ENCODE measurements at places on chromosomes 5 and 9.
A peak's percentile ranks its signal among the peaks of the same experiment; 100 is the strongest.

GRCh38 chr9:117782931-117783788, 79.0 kb downstream of the TLR4 start:
- peak; percentile 81 for DNase-seq

- no peak for DNase-seq
These were observed 21.4 kb downstream of the SEMA4D start for GRCh38 chr9:89476546-89476945.

DNA sequence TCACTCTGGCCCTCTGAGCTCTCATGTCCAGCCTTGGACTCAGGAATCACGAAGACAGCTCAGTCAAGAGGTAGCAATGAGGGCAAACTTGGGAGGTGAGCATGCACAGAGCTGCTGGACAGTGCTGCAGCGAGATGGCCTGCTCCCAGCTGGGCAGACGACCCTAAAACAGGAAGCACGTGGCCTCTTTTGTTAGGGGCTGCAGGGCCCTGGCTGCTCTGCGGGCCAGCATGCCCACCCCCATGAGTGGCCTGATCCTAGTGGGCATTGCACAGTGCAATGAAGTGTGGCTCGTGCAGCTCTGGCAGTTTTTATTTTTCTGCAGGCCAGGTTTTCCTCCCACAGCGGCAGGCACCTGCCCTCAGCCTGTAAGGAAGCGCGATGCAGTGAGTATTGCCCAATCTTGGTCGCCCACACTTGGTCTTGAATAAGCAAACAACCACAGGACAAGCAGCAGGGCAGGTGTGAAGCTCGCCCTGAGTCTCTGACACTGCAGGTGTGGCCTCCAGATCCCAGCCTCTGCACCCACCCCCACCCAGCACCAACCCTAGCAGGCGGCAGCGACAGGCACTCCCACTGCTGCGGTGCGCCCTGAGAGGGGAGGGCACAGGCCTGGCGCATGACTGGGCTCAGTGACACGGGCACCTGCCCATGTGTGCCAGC, 60.8 kb downstream of the SEMA4D start:
- no peak for DNase-seq

DNA sequence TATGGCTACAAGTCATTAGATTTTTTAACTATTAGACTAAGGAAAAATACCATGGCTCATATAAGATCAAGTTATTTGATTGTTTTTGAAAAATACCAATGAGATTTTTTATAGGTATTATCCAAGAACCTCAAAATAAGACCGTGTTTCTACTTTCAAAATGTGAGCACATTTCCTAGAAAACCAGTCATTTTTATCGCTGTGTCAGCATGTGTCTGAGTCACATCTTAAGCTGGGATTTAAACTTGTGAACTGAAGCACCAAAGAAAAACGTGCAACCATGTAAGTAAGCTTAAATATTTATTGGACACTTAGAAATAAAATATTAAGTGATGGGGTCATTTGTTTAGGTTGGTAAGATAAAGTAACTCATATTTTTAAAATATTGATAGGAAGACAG, 1676.0 kb upstream of the NUDT12 start:
- DNase-seq = peak; percentile 1

GRCh38 chr9:69976152-69976551, 67.5 kb upstream of the MAMDC2 start:
- DNase-seq = peak; percentile 99

GRCh38 chr5:86869268-86869667, 251.5 kb downstream of the COX7C start:
- no peak for DNase-seq

DNA sequence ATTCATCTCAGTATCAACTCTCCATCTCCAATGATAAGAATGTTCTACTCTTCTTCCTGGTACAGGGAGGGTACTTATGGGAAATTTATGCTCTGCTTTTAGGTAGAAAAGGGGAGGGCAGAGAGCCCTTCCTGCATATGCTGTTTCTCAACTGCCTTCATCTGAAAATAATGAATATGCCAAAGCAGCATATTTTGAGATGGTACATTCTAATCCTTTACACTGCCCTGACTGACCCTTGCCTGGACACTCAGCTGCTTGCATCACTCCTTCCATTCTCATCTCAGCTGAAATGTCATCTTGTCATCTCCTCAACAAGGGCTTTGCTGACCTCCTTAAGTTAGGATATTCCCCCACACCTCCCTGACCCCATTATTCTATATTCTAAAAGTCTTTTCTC, 68.5 kb downstream of the ALDH7A1 start:
- no peak for DNase-seq

DNA sequence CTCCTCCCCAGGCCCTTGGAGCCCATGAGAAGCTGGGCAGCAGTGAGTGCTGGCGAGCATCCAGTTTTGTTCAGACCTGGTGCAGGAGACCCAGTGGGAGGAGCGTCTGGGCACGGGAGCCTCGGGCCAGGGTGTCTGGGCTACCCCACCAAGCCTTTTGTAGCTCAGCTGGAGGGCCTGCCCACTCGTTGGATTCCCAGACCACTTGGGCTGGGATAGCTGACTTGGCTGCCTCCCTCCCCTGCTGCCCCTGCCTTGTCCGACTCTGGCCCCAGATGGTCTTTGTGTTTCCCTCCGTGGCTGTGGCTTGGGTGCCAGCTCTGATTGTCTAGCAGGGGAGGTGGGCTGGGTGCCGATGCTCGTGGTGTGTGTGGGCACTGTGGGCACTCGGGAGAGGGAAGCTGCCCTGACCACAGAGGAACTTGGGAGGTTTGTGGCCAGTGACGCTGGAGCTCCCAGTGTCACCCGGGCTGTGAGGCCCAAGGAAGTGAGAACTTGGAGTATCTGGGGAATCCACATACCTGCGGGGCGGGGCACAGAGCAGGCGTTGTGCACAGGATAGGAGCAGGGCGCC, 47.3 kb downstream of the WNK2 start:
- no peak for DNase-seq

DNA sequence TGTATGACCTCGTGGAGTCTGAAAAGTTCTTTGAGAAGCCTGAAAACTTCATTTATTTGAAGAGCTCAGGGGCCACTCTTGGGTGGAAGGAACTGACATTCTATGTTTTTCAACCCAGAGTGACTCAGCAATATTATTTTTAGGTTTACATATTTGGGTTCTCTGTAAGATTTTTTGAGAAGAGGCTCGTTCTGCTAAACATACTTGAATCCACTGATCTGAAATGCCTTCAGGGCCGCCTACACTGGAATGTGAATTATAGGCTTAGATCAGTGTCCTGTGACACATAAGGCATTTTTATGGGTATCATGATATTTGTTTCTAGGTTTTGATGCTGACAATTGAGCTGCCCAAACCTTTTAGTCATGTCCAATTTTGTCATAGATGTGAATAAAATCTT, 86.2 kb downstream of the PSAT1 start:
- DNase-seq = no peak

- peak; percentile 1 for DNase-seq
These were observed 273.1 kb upstream of the PIK3R1 start for GRCh38 chr5:67942421-67942820.

- no peak for DNase-seq
These were observed 1.3 kb upstream of the SVEP1 start for GRCh38 chr9:110580850-110581249.

DNA sequence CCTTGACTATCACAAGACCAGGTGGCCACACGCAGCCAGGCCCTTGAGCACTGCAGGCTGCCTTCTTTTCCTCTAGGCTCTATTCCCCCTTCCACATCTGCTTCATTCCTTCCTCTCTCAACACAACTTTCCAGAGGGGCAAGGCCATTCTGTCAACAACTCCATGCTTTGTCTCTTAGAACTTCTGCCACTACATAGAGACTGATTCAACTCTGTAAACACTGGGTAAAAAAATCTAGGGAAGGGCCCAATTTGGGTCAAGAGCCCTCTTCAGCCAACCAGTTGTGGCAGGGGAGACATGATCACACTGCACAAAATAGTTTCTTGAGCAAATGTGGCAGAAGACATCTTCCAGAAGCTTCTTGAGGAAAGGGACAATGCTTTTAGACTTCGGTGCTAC, 55.6 kb downstream of the ATPSCKMT start:
- DNase-seq = no peak

DNA sequence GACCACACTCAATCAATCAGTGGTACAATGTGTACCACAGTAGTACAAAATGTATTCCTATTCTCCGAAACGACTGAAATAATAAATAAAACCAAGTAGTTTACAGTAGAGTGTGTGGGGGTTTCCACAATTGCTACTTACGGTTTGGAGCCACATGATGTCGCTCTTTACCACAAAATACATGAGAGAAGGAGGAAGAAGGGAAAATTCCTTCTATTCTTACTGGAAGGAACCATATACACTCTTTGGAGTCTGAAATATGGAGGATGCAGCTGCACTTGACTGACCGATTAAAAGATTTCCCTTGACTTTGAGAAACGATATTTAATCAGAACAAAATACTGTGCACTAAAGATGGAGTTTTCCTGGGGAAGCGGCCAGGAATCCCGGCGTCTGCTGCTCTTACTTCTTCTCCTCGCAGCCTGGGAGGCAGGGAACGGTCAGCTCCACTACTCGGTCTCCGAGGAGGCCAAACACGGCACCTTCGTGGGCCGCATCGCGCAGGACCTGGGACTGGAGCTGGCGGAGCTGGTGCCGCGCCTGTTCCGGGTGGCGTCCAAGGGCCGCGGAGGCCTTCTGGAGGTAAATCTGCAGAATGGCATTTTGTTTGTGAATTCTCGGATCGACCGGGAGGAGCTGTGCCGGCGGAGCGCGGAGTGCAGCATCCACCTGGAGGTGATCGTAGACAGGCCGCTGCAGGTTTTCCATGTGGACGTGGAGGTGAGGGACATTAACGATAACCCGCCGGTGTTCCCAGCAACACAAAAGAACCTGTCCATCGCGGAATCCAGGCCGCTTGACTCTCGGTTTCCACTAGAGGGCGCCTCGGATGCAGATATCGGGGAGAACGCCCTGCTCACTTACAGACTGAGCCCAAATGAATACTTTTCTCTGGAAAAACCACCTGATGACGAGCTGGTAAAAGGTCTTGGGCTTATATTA, at the start of gene PCDHA4:
PCDHA4 (plus strand) TSS at position 235 of the 942 bp plus-strand sequence.
- peak; percentile 18 for DNase-seq

GRCh38 chr5:131272307-131272706, 8.5 kb downstream of the CDC42SE2 start:
- no peak for DNase-seq

GRCh38 chr5:15009420-15009819, 137.8 kb upstream of the ANKH start:
- DNase-seq = peak; percentile 93

DNA sequence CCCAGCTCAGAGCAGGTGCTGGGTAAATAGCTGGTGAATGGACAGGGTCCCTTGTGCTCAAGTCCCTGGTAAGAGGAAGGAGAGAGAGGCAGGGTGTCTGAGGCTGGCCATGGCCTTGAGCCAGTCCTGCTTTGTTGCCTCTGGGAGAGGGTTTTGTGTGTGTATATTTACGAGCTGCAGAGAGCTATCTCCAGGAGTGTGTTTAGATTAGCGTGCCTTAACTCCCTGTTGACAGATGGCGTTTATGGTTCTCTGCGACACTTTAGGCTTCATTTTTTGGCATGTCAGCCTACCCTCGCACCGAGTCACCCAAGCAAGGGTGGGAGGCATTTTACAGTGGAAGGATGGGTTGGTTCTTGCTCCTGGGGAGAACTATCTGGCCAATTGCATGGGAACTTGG, 22.2 kb downstream of the HMCN2 start:
- no peak for DNase-seq

GRCh38 chr5:117803533-117803932, 1184.8 kb downstream of the DTWD2 start:
- no peak for DNase-seq

GRCh38 chr9:136511144-136511669, 28.4 kb upstream of the SEC16A start:
- no peak for DNase-seq

DNA sequence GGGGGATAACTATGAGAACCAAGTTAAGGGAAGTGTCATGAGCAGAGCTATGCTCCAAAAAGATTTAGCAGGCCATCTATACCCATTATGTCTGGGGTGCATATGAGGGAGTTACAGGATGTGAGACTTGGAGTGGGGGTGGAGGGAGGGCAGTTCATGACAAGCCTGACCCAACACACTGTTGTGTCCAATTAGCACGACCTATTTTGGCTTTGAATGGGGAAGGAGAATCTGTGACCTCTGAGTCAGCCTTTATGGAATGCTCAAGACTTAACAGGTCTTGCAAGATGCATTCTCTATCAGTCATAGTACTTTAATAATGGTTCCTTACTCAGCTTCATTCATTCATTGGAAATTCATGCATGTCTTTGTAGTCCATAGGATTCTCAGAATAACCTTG, 71.7 kb downstream of the GRIA1 start:
- DNase-seq = peak; percentile 77

DNA sequence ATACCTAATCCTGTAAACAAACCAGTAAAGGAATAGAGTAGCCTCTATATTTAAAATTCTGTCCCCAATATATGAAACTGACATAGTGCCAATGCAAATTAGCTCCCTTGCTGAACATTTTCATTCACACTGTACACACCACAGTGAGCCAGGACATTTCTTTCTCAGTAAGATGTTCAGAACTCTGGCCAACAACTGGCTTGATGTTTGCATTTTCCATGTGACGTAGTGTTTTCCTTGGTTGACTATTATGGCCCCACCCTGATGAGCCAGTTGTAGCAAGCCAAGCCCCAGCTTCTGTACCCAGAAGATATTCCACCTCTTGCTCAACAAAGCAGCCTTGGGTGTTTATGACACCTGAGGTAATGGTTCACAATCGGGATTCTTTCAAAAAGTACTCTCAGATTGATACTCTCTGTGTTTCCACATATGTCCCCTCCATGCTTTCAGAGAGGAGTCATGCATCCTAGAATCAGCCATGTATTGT, 17.7 kb upstream of the ANXA1 start:
- DNase-seq = no peak

DNA sequence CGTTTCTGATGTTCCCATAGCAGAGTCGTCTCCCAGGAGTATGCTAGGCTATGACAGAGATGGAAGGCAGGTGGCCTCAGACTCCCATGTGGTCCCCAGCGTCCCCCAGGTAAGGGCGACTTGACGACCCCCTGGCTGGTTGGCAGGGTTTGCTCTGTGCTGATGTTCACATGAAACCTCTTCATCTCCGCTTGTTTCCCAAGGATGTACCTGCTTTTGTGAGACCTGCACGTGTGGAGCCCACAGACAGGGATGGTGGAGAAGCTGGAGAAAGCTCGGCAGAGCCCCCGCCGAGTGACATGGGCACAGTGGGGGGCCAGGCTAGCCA, 108.3 kb downstream of the WNK2 start:
- no peak for DNase-seq

GRCh38 chr5:136901-137300, 44.9 kb downstream of the PLEKHG4B start:
- peak; percentile 32 for DNase-seq
